Fibroblast of pulmonary artery (primary cell): ENCODE measurements at places on chromosomes 7 and 10.

GRCh38 chr10:132131581-132132420 is 54.9 kb upstream of the DPYSL4 start:
- no peak for DNase-seq

DNA sequence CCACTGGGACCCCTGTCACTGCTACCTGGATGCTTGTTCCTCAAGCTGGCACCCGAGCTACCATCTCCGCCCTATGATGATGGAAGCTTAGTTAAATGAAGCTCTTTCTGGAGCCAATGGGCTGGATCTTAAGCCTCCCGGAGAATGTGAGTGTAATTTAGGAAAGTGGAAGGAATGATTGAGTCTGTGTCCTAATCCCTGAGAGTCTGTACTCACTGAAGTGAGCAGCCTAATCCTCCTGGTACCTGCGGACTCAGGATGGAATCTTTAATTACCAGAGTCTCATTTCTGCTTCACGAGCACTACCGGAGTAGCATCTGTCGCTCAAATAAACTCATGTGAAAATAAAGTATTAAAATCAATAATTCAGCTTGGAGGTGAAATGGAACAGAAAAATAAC is 255.5 kb downstream of the WDR37 start:
- DNase-seq: no peak

DNA sequence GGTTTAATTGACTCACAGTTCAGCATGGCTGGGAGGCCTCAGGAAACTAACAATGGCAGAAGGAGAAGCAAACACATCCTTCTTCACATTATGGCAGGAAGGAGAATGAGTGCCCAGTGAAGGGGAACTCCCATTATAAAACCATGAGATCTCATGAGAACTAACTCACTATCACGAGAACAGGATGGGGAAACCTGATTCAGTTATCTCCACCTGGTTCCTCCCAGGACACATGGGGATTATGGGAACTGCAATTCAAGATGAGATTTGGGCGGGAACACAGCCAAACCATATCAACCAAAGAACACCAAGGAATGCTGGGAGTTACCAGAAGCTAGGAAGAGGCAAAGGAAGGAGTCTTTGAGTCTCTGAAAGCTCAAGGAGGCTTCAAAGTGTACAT is 94.3 kb downstream of the IPMK start:
- DNase-seq: no peak

DNA sequence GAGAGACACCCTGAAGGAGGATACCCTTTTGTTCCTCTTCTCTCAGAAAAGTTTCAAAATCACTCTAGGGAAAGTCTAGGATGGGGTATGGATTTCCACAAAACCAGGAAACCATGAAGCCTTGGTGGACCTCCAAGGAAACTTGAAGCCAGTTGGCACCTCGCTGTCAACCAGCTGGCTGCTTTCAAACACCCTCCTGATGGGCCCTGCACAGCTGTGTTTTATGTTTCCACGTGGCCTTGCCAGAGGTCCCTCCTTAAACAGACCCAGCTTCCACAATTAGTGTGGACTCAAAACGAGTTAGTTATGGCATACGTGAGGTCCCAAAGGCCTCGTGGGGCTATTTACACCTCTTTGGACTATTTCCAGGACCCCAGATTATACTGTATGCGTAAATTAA is 5.9 kb downstream of the PPP1R3A start:
- no peak for DNase-seq

GRCh38 chr7:158672975-158673374 is 31.6 kb downstream of the NCAPG2 start:
- peak; percentile 34 for DNase-seq
